Epithelial cell of proximal tubule (primary cell): ENCODE measurements at places on chromosomes 3 and 15.

GRCh38 chr3:123475786-123476185 is 26.9 kb upstream of the ADCY5 start:
- DNase-seq, result no peak

DNA sequence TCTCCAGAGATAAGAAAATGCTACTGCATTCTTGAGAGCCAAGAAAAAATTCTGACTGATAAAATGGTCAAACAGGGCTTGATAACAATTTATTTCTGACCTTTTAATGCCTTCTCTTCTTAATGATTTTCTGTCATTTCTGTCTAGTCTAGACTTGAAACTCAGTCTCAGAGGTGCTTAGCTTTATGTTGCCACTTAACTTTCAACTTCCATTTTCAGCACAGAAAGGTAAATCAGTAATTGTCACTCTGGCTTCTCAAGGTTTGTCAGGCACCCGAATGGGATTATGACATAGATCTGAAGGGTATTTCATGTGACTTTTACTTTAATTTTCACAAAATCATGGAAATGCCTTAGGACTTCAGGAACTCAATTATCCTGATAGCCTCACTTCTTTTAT is 155.4 kb upstream of the GBE1 start:
- no peak for DNase-seq

- DNase-seq, result no peak
Measured at GRCh38 chr3:120021523-120021922, 72.7 kb downstream of the GSK3B start.

- no peak for DNase-seq
Measured at GRCh38 chr3:39809995-39810595, 686 bp downstream of the MYRIP start.

DNA sequence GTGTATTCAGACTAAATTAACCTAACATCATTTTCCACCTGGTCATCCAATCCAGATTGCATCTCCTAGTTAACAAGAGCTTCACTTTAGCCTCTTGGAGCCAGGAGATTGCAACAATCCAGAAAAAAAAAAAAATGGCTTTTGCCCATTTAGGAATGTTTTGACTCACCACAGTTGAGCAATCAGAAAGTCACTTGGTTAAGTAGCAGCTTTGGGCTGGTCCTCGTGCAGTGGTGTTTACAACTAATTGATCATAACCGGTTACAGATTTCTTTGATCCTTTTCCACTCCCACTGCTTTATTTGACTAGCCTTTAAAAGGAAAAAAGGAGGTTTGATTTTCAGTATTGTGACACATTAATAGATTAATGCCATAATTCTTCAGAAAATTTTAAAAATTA is 688.8 kb upstream of the CCDC54 start:
- peak; percentile 79 for DNase-seq

DNA sequence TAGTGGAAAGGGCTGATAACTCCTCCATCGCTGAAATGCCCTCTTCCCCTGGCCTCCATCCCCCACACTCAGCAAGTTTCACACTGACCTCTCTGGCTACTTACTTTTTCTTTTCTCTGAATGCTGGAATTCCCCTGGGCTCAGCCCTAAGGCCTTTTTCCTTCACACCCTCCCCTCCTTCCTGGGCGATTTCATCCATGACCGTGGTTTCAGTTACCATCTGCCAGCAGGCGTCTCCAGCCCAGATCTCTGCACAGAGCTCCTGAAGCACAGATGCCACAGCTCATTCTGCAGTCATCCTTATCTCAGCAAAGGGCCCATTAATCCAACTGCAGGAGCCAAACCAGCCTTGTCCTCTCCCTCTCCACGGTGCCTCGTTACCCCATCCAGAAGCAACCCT is 114.0 kb downstream of the RFTN1 start:
- peak; percentile 74 for DNase-seq

GRCh38 chr15:87528873-87529272 is 727.7 kb downstream of the NTRK3 start:
- DNase-seq, result no peak

DNA sequence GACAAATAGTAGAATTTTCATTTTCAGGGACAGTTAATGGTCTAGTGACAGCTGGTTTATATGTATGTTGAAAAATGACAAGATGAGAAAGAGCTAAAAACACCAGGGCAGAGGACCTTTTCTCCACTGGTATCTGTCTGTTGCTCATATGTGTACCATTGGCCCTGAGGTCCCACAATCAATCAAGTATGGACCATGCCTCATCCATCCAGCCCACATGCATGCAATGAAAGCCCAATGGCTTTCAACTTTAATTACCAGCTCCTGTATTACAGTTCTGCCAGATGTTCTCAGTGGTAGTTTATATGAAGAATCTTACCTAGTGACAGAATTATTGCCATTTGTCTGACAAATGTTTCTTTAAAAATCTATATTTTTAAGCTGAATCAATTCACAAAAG is 234.1 kb downstream of the ZMAT3 start:
- no peak for DNase-seq

DNA sequence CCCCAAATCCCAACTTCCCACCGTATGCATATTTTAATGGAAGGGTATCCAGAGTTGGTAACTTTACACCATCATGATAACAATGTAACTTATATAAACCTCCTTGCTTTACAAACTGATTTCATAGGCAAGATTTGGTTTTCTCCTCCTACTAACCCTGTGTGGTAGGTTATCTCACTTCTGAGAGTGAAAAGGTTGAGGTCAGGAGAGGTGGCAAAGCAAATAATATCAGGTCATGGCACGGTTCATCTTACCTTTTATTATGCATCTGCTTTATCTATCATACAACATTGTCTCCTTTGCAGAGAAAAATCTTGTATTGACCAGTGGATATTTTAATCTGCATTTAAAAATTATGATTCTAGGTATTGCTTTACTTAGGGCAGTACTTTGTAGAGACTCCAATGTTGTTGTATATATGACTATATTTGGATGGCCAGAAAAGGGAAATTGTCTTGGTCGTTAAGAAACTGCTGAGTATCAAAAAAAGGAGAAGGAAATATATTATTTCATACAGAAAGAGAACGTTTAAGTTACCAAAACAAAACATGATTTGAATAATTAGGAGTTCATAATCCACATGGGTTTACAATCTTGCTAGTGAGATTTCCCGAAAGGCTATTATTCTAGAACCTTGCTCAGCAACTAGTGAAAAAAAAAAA is 30.4 kb downstream of the NFKBIZ start:
- no peak for DNase-seq

DNA sequence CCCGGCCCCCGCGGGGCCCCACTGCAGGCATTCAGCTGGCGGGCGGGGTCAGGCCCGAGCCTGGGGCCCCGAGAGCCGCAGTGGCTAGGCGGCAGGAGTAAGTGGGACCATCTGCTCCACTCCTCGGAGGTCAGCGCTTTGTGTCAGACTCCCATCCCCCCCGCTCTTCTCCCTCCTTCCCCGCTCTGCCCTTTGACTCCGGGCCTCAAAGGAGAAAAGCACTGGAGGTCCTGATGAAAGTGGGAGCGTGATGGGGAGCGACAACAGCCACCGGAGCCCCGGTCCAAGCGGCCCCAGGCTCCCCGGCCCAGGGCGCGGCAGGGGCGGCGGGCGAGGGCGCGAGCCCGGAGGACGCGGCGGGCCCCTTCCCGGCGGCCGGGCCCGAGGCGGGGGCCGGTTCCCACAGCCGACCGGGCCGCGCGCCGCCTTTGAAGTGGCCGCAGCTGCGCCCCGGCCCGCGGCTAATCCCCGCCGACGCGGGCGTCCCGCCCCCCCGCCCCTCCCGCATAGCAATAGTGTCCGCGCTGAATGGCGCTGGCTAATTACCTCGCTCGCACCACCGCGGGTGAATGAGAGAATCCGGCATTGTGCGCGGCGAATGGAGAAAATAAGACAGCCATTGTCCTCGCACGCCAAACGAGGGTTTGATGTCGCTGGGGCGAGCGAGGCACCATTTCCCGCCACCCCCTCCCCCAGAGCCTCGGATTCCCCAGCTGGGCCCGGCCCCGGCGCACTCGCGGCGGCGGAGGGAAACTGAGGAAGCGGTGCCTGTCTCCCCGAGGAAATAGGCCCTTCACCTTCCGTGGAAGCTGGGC is 22.4 kb downstream of the IGDCC3 start:
- DNase-seq, result no peak
